ENCODE measurements at places on chromosomes 7 and 10. TPM values are rescaled to one million over a fixed set of nuclear protein-coding genes. Genes with fewer than 3 reads are reported as not detected.

Gene TRIL
- total RNA-seq, result not detected

Gene TMEM254
- 16.6 TPM for total RNA-seq

Gene HTR5A
- total RNA-seq, result not detected

Gene TET1
- total RNA-seq, result 1.5 TPM

Gene NOD1
- total RNA-seq, result 20.7 TPM

DNA sequence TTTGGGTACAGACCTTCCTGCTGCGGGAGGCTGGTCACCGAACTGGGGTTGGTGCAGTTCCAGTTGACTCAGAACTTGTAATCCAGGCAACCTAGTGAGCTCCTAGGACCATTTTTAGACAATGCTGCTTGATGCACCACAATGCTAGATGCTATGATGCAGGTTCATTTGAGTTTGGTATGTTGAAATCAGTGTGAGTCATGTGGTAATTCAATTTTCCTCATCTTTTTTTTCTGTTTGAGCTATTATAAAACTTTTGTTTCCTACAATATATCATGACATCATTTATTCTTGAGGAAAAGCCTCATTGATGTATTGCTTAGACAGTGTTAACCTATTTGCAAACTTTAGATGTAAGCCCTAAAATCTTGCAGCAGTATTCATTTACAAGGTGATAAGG lies 40.9 kb upstream of the MTPN start:
- no peaks in the 10 kb centered on the region for H3K4me1 ChIP-seq
- no peaks in the 10 kb centered on the region for H3K27me3 ChIP-seq
- DNase-seq, result no peak
- H3K36me3 ChIP-seq, result no peaks in the 10 kb centered on the region
- H3K4me3 ChIP-seq, result no peak overlapping the region

DNA sequence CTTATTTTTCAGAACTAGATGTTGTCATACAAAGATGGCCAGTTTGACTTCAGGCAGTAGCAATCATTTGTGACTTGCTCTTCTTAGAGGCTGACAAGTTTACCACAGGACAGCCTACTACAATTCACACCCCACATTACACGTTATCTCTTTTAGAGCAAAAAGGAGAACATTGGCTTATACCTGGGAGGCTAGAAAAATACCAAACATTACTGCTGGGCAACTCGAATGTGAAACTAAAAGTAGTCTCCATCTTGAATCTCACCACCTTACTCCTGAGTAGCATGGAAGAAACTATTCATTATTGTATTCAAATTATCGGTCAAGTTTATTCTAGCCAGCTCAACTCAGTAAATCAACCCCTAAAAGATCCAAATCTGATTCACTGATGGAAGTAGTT lies 90.7 kb upstream of the TMEM26 start:
- H3K4me3 ChIP-seq, result no peak overlapping the region
- no peaks in the 10 kb centered on the region for H3K27me3 ChIP-seq
- no peaks in the 10 kb centered on the region for H3K4me1 ChIP-seq
- H3K36me3 ChIP-seq, result no peaks in the 10 kb centered on the region
- no peak for DNase-seq
- H3K27ac ChIP-seq, result no peak overlapping the region

DNA sequence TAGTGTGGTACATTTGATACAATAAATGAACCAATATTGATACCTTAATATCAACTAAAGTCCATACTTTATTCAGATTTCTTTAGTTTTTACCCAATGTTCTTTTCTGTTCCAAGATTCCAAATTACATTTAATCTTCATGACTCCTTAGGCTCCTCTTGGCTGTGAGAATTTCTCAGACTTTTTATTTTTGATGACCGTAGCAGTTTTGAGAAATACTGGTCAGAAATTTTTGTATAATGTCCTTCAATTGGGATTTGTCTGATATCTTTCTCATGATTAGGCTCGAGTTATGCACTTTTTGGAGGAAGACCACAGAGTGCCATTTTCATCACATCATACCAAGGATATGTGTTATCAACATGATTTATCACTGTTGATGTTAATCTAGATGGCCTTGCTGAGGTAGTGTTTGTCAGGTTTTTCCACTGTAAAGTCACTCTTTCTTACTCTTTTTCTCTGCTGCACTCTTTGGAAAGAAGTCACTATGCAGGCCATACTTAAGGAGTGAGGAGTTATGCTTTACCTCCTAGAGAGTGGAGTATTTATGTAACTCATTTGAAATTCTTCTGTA lies 12.9 kb upstream of the ENTPD1 start:
- H3K4me1 ChIP-seq, result no peaks in the 10 kb centered on the region
- no peak for DNase-seq
- no peak overlapping the region for H3K4me3 ChIP-seq
- H3K27me3 ChIP-seq, result no peaks in the 10 kb centered on the region
- no peak overlapping the region for H3K27ac ChIP-seq

DNA sequence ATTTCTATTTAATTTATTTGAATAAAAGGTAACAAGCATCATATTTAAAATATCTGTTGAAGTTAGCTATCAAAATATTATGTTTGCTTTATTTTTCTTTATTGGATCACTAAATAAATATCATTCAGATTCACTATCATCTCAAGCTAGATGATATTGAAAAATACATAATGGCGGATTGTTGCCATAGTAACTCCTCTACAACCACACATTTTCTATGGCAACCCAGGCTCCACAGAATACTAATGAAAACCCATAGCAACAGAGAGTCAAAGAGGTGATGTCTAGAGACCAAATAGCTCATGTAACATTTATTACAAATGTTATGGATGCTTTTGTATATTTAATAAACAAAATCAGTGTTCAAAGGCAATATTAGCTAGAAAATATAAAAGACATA lies 148.9 kb upstream of the CDK1 start:
- DNase-seq, result no peak
- H3K27ac ChIP-seq, result no peak overlapping the region
- H3K27me3 ChIP-seq, result no peaks in the 10 kb centered on the region
- H3K4me3 ChIP-seq, result no peak overlapping the region

Data from CD4-positive, alpha-beta memory T cell (primary cell).